HuH-7 (cell line): ENCODE measurements at places on chromosomes 5 and 9.

GRCh38 chr9:11992866-11993265, 700.3 kb upstream of the TYRP1 start:
- no peak for DNase-seq

- DNase-seq, result no peak
These were observed 132.5 kb downstream of the SEMA6A start for GRCh38 chr5:116442095-116442534.

- no peak for DNase-seq
These were observed 1119.0 kb upstream of the CDH10 start for GRCh38 chr5:25763781-25764180.

DNA sequence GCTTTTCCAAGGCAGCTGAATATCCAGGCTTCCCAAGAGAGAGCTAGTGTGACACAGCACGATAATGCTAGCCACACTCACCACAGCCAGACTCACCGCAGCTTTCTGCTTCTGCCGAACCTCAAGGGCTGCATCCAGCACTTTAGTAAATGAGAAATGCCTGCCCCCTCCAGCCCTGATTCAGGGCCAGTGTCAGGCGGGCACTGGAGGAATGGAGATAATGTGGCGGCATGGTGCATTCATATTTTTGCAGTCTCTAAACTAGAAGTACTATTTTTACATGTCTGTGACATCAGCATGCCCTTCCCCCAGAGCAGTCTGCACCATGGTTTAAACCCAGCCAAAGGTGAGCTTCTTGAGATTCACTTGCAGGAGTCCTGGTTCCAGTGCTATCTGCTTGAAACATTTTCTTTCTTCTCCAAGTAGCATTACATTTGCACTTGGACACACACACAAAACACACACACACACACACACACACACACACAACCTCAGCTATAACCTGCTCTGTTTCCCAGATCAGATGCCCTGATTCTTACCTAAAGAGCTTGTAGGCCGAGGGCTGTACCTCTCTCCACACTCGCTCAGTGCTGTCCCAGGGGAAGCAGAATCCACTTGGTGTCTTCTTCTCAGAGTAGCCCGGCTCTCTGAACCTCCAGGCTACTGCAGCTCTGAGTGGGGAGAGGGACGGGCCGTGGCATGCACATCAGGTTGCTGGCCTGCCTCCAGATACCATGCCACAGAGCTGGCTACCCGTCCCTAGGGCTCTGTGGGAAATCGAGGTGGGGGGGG, at the start of gene FGF1:
Gene FGF1 (minus strand): TSS at position 673 of the 792 bp plus-strand sequence. CDS start 71,963 bp downstream, outside the sequence.
- no peak for DNase-seq

- no peak for DNase-seq
These were observed 73.9 kb upstream of the UNC5A start for GRCh38 chr5:176736301-176736930.

DNA sequence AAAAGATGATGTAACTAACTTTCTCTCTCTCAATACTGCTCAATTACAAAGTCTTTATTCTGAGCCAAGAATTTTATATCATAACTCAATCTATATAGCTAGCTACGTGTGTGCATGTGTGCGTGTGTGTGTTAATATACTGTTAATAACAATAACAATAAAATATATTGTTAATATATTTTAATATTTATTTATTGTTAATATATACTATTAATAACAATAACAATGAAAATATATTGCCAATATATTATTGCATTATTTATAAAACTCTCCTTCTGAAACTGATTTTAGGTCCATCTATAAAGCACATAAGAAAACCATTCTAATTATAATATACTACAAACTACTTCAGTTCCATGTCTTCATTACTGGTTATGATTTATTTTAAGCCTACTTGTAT, 60.6 kb downstream of the RASEF start:
- no peak for DNase-seq

DNA sequence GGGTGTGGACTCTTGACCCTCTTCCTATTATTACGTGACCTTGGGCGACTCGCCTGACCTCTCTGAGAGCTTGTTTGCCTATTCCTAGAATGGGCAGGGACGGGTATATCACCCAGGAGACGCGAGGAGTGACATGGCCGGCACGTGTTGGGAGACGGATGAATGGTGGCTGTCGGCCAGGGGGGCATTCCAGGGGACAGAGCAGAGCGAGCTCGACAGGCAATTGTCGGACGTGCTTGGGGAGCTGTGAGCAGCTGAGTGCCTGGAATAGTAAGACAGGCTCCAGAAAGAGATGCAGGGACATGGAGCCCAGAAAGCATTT, 29.3 kb upstream of the UNC5A start:
- DNase-seq, result no peak

DNA sequence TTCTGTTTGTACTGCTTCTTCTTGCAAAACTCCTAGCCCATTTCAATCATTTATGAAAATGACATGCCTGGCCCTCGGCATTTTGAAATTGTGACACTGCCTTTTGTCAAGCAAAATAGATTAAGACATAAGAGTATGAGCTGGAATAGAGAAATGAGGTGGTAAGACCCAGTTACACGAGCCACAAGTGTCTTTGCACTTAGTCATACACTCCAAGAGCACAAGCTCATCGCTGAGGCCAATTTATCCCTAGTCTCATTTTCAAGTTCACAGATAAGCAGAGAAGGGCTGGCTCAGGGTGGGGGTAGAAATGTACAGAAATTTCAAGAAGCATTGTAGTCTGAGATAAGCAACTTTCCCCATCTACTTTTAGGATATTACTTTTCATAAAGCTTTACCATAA, 40.6 kb upstream of the MAP1B start:
- no peak for DNase-seq

DNA sequence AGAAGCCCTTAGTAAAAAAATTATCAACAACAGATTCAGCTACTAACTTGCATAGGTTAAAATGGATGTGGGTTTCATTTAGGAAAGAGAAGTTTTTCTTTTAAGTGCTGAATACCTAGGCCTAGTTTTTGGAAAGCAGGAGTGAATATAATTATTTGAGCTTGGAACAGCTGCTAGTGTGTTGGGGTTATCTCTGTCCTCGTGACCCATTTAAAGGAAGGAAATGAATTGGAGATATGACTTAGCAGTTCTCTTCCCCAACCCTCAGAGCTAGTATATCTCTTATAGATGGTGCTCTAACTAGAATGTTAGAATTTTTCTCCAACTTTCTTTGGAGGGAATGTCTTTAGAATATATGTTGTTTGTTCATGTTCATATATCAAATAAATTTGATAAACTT, 38.6 kb downstream of the ZNF366 start:
- no peak for DNase-seq

DNA sequence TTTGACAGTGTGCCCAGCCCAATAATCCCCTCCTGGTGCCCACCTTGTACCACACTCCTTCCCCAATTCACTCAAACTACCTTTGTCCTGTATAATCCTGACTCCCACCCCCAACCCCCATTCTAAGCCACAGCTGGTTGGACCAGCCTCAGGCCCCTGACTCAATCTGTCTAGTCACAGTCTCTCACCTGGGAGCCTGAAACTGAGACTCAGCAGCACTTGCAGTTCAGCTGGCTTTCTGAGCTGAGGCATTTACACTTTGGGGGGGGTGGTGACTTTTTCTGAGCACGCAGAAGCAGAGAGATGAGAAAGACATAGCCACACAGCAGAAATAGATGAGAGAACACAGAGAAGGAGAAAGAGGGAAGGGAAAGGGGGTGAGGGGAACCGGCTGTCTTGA, 247.3 kb downstream of the MAN2A1 start:
- no peak for DNase-seq

DNA sequence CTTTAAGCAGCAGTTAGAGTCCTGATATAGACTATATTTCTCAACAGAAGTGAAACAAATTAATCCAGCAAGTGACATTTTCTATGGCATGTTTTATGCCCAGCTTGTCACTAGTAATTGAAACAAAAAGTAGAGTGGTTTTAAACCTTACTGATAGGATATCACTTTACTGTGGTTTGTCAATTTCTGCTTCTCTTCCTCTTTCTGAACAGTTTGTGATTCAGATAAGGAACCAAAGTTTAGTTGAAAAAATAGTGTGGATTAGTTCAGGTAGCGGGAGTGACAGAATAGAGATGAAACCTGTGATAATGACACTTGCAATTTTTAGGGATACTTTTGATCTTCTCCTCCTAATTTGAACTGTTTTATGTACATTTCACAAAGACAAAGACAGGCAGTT, 485.7 kb upstream of the EDIL3 start:
- DNase-seq, result no peak

GRCh38 chr9:134233022-134233421, 68.7 kb upstream of the RNU6ATAC start:
- no peak for DNase-seq

DNA sequence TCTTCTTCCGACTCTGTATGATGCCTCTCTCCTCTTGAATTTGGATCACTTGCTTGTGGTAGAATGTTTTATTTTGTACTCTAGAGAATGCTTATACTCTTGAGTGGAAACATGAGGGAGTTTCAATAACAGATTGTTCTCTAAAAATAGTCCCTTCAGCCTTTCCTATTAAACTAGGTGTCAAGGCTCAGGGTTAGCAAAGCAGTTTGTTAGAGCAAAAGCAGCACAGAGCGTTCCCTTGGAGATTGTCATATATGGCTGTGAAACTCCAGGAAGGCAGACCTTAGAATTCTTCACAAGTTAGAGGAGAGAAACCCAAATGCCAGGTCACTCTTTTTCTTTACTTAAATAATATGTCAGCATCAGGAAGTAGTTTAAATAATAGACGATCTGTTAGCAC, 33.0 kb downstream of the MAMDC2 start:
- no peak for DNase-seq

DNA sequence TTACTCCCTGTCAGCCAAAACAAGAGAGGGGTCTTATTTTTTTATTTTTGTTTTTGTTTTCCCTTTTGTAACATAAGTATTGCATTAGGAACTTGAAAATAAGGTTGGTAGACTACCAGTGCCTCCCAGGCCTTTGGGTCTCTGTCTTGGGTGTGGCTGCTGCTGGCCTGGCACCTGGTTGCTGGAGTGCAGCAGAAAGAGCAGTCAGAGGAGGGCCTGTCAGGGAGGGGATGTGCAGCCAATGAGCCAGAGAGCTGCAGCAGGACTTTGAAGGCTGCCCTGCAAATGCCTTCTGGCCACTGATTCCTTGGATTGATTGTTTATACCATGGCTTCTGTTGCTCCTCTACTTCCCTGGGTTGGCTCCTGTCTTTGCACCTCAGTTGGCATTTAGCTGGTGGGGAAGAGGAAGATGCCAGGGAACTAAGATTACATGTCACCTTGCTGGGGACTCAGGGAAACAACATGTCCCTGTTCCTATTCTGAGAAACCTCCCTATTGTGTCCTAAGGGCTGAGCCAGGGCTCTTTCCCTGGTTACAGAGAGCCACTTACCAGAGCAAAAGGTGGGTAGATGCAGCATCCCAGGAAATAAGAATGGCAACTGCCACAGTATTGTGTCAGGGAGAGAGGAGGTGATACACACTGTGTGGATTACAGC, 66.6 kb downstream of the ANGPTL2 start:
- no peak for DNase-seq

DNA sequence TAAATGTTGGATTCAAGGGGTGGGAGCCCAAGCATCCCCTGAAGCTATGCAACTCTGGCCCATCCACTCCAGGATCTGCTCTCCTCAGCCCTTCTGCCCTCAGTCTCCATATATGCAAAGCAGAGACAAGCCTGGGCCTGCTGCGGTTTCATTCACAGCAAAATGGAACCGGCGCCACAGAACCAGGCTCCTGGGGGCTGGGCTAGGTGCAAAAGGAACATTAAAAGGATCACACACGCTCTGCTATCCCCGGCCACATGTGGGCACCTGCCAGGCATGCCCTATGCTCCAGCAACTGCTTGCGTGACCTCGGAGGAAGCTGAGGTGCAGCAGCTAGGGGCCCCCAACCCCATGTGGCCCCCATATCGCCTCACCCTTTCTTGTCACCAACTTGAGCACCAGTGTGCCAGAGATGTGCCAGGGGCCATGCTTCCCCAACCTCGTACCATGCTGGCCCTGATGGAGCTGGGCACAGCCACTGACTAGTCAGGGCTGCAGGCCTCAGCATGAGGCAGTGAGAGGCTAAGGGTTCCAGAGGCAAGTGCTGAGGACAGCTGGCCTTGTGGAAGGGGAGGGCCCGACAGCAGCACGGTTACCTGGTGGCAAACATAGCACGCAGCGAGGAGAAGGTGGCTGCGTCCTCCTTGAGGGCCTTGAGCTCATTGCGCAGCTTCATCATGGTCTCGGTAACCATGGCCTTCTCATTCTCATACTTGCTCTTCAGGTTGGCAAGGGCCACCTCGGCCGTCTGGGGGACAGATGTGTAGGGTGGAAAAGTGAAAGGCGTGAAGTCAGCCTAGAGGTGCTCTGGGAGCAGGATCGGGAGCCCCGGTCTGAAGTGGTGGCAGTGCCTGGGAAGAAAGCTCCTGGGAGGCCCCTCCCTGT, 47.2 kb downstream of the BICD2 start:
- DNase-seq, result no peak

DNA sequence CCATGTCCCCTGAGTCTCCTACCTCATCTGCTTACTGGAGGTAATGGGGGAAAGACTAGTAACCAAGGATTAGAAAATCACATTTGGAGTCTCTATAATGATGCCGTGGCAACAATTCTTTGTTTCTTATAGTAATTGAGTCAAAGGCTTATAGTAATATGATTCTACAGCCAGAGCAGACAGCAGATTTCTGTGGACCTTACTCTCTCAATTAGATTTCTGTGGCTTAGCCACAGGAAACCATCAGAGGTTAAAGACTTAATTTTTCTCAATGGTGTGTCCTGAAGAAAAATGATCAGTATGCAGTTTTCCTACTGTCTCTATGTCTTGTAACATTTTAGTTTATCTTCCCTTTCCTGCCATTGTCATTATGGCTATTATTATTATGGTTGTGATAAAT, 59.3 kb upstream of the CD180 start:
- DNase-seq, result no peak

- DNase-seq, result no peak
These were observed 88.0 kb downstream of the FNBP1 start for GRCh38 chr9:129954868-129955550.

- DNase-seq, result no peak
These were observed 33.6 kb upstream of the ACOT12 start for GRCh38 chr5:81427566-81427965.

DNA sequence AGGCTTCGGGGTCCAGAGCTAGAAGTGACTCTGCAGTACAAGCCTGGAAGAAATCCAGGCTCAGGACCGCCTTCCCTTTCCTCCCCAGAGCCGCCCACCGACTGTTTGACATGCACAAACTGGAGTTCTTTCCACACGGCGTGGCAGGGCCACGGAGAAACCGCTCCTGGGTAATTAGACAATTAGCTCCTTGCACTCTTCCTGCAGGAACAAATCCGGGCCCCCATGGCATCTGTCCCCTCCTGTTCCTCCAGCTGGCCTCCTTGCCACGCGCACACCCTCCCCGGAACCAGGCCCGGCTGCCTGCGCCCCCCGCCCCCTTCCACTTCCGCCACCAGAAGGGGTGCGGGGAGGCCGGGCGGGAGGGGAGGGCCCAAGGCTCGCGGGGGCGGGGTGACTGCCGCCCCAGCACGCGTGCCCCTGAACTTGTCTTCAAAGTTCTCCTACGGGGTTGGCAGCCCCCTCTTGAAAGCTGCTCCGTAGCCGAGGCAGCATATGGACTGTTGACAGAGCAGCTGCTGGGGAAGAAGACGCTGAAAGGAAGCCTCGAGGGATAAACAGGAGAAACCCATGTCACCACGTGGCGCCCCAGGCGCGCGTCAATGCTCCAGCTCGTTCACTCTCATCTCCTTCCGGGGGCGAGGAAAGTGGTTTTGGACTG, 74.3 kb downstream of the SEC61B start:
- no peak for DNase-seq

GRCh38 chr9:35000535-35001284, 11.2 kb downstream of the DNAJB5 start:
- no peak for DNase-seq
